HFFc6 (cell line): ENCODE measurements at places on chromosomes 12 and 14.

DNA sequence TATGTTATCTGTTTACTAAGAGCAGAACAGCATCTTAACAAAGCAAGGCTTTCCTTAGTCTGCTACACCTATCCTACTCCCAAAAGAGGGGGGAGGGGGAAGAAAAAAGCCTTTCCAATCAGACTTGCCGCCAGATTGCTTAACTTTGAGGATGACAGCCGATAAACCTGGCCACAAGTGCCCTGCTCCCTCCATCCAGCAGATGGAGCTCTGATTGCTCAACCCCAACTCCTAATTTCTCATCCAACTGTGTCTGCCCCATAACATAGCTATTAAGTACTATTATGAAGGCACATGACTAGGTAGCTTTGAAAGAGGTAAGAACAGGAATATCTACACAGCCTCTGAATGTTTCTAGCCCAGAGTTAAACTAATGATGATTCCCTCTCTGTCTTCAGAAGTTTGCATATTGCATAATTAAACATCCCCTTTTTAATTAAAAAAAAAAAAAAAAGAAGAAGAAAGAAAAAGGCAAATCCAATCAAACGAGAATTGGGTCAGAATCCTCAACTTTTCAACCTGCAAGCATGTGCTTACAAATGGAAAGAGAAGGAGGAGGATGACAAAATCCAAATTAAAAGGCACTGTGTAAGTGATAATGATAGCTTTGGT lies 247.4 kb downstream of the GALC start:
- no peak for DNase-seq

DNA sequence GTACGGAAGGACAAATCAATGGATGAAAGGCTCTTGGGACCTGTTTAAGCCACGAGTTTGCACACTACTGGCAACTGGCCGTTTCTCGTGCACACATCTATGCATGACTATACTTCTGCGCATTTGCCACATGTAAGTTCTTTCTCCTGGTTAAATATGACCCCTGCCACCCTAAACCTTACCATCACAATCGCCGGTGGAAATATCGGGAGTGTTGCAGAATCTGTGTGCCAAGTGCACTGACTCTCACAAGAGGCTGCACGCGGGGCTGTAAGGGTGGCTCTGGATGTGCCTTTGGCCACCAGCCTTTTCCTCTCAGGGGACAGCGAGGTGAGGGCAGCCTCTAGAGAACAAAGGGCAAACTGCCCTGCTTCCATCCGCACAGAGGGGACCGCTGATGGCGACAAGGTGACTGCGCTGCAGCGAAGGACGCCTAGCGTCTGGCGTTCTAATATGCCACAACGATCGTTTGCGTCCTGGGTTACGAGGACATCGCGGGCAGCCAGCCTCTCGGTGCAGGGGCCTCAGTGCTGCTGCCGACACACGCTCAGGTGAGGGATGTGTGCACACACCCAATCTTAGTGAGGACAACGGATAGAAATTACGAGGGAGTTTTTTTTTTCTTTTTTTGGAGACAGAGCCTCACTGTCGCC lies 232.2 kb downstream of the PCNX1 start:
- DNase-seq: no peak

- no peak for DNase-seq
Observed at GRCh38 chr12:89783359-89784060, 74.9 kb upstream of the ATP2B1 start.

GRCh38 chr12:111068290-111068689 lies 147.9 kb upstream of the MYL2 start:
- DNase-seq: no peak

- no peak for DNase-seq
Observed at GRCh38 chr12:6953442-6954315, 2.5 kb downstream of the PTPN6 start.

DNA sequence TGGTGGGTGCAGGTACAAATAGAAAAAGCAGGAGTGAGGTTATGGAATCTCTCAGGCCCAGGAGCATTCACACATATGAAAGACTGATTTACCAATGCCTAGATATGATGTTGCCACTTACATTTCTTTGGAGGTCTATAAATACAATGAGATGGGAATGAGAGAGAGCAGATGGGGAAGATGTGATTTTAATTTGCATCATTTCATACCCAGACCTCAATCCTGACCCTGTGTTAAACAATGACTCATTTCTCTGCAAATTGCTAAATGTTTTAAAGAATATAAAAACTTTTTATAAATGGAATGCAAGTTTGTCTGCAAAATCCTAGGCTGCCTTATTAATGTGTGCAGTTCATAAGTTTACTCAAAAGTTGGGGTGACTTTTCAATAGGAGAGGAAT lies 38.6 kb upstream of the GNG2 start:
- DNase-seq: peak; percentile 18

GRCh38 chr14:20802341-20803084 lies at the start of gene RNASE1:
RNASE1 (minus strand) TSS chr14:20802844; CDS start chr14:20802068, 776 bp downstream.
- DNase-seq: no peak

GRCh38 chr12:85280165-85280983 lies at the start of gene ALX1:
ALX1 (plus strand) TSS chr12:85280220; CDS start chr12:85280262, 42 bp downstream.
- DNase-seq: no peak

DNA sequence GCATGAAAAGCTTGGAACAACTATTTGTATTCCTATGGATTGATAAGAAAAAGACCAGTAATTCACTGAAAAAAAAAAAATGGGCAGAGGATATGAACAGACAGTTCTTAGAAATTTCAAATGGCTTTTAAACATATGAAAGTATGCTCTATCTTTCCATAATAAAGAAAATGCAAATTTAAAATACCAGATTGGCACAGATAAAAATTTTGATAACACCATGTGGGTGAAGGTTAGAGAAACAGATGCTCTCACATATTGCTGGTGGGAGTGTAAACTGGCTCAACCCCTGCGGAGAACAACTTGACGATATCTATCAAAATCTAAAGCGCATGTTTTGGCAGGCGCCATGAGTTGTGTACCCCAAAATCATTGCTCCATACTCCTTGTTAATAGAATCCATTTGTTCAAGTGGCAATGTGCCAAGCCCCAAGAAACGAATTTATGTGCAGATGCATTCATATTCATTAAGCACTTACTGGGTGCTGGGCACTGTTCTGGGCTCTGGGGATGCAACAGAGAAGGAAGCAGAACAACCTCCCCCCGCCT lies 29.5 kb upstream of the TMPO start:
- DNase-seq: no peak

GRCh38 chr14:54197369-54197768 lies 199.4 kb upstream of the CDKN3 start:
- no peak for DNase-seq
